ENCODE measurements at places on chromosomes 12 and 14.

GRCh38 chr12:75389061-75389460 is 1.8 kb upstream of the GLIPR1L2 start:
- DNase-seq, result no peak

DNA sequence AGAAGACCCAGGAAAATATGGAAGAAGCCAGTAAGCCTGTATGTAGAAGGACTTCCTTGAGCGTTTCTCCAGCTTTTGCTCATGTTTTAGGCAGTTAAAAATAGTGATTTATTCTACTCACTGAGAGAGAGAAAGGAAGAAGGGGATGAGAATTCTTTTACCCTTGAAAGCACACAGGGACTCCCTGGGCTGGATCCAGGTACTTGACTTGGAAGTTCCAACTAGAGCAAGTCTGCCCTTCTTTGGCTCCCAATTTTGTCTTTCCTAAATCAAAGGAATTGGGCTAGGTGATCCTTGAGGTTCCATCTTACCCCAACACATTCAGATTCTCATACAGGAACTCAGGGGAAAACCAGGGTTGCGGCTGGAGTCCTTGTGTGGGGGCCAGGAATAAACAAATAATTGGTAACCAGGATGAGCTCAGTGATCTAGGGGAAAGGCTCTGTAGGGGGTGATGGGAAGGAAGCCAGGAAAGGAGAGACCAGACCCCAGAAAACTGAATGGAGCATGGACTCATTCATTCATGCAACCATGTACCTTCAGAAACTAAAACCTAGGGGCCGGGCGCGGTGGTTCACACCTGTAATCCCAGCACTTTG is 11.5 kb upstream of the ITGA5 start:
- no peak for DNase-seq

- no peak for DNase-seq
Measured at GRCh38 chr14:57493467-57494181, at the start of gene CCDC198. TSS of gene CCDC198 (minus strand) at chr14:57493857. CDS start at chr14:57493715, 142 bp downstream.

DNA sequence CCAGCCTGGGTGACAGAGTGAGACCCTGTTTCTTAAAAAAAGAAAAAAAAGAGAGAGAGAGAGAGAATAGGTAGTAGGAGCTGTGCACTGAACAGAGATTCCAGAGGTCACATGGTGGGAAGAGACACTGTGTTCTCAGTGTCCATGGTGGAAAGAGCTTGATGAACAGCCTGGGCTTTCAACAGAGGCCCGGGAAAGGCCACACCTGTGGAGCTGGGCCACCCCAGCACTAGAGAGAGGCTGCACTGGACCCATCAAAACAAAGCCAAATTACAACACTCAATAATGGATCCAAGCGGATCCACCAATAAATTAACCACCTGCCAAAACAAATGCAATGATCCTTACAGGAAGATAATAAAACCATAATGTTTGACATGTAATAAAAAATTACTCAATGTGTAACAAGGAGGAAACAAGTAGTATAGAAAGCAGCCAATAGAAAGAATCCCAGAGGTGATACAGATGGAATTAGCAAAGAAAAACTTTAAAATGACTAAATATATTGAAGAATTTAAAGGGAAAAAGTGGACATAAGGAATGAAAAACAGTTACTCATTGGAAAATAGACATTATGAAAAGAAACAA is 44.8 kb upstream of the BCL2L14 start:
- no peak for DNase-seq

DNA sequence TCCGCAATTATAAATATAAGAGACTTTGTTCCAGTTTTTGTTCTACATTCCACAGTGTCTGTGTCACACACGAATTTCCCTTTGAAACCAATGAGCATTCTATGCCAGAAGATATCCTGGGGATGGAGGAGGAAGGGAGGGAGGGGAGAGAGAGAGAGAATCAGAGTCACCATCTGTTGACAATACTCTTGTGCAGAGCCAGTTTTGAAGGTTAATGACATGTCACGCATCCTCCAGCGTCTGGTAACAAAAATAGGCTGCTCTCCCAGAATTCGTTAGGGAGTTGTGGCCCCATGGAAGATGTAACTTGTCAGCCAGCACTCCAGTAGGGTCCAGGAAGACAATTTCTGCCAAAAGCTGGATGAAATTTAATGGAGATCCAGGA is 213.5 kb upstream of the KRR1 start:
- no peak for DNase-seq
